ENCODE measurements at places on chromosomes 2 and 18.
A peak's percentile ranks its signal among the peaks of the same experiment; 100 is the strongest.

DNA sequence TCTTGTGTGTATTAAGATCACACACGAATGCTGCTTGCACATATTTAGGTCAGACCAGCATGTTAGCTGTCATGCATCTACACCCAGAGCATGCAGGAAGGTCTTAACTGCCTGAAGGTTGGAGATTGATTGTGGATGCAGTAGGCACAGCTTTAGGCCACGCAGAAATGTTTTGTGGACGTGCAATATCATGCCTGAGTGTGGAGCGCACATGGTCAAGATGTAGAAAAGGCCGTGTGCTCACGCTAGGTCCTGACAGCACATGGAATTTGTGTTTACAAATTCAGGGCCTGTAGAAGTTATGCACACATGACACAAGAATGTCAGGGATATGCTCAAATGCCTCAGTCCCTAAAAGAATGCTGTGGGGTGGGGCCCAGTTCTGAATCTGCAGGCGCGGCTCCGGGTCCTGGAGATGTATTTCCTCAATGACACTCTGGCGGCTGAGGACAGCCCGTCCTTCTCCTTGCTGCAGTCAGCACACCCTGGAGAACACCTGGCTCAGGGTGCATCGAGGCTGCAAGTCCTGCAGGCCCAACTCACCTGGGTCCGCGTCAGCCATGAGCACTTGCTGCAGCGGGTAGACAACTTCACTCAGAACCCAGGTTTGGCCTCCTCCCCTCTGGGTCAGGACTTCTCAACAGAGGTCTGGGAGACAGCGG, 27.9 kb downstream of the MARCO start:
- DNase-seq = no peak

- no peak for DNase-seq
Observed at GRCh38 chr18:58215011-58215410, 171.0 kb downstream of the NEDD4L start.

- no peak for DNase-seq
Observed at GRCh38 chr18:9426753-9427152, 48.6 kb upstream of the RALBP1 start.

- no peak for DNase-seq
Observed at GRCh38 chr2:49255409-49255971, 101.2 kb upstream of the FSHR start.

- DNase-seq = peak; percentile 42
Observed at GRCh38 chr18:59056706-59057492, 82.8 kb upstream of the SEC11C start.

DNA sequence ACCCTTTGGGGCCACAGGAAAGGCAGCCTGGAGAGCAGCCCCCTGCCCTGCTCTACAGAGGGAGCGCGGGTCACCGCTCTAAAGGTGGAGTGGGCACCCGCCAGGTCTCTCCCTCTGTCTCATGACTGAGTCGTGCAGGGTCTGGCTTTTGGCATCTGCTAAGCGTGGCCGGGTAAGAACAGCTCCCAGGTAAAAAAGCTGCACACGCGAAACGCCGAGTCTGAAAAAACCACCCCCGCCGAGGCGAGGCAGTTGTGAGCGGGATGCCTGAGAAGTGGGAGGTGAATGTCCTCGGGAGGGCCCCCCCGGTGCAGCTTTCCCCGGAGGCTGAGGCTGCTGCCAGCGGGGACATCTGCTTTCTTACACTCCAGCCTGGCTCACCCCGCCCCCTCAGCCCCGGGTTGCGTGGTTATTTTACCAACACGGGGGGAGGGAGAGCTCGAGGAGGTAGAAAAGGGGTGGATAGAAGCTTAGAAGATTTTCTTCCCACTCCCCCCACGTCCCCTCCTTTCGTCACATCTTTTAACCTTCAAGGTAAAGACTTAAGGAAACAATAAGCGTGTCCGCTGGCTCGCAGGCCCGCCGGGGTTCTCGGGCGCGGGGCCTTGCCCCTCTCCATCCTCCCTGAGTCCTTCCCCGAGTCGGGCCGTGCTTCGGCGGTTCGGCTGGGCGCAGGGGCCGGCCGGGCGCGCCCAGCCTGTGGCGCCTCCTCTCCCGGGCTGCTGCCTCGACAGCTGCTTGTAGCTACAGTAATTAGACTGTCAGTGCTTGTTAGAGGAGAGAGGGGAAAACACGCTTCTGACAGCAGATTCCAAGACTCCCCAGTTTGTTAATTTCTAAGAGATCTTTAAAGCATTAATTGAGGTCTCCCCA, 70.6 kb upstream of the PSMD14 start:
- DNase-seq = peak; percentile 28
